ENCODE measurements at places on chromosomes 12 and 14.

- no peak for DNase-seq
These were observed 241.2 kb upstream of the G2E3 start for GRCh38 chr14:30317729-30318128.

DNA sequence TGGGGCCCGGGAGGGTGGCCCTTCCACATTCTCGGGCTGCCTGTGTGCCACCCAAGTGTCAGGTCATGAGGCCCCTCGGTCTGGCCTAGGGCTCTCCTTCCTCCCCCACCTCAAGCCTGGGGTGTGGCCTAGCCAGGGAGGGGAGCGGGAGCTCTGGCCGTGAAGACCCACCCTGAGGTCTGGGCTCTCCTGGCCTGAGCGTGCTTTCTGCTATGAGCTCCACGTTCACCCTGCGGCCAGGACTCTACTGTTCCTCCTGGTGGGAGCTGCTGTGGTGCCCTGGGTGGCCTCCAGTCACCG, 12.0 kb downstream of the PACS2 start:
- no peak for DNase-seq

GRCh38 chr12:10753059-10753458, 29.9 kb upstream of the YBX3 start:
- no peak for DNase-seq

GRCh38 chr12:3132636-3133404, 55.6 kb downstream of the TSPAN9 start:
- DNase-seq = no peak

DNA sequence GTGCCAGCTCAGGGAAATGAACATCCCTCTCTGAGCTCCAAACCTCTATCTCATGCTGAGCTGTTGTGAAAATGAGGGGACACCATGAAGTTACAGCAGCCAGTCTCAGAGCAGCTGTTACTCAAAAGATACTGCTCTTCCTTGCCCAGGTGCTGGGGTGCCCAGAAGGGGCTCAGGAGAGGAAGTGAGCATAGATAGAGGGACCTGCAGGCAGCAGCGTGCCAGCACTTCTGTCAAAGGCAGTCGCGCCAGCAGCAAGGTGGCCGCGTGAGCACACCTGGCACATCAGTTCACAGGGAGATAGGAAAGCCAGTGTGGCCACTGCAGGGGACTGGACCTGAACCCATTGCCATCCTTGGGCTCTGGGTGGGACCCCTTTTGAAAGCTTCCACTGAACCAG, 27.8 kb downstream of the C14orf132 start:
- DNase-seq = no peak

GRCh38 chr12:90589956-90590355, 365.0 kb downstream of the CCER1 start:
- no peak for DNase-seq

DNA sequence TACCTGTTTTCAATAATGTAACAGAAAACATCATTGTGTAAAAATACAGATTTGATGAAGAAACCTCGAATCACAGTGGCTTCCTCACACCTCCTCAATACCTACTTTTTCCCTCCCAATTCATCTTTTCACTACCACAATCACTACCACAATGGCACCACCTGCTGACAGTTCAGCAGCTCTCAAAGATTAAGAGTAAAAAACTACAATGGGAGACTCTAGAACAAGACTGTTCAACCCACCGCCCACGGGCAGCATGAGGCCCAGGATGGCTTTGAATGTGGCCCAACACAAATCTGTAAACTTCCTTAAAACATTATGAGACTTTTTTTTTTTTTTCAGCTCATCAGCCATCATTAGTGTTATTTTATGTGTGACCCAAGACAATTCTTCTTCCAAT, 15.2 kb downstream of the MED6 start:
- DNase-seq = no peak

- DNase-seq = no peak
These were observed 15.2 kb downstream of the ITPK1 start for GRCh38 chr14:93100570-93100969.

DNA sequence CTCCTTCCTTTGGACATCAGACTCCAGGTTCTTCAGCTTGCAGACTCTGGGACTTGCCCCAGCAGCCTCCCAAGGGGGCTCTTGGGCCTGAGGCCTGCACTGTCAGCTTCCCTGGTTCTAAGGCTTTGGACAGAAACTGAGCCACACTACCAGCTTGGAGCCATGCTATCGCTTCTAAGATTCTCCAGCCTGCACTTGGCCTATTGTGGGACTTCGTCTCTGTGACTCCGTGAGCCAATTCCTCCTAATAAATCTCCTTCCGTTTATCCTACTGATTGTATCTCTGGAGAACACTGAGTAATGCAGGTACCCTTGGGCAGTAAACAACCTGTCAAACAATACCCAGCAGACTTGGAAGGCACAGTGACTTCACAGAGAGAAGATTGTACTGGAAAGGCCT, 24.9 kb upstream of the RHOJ start:
- no peak for DNase-seq

DNA sequence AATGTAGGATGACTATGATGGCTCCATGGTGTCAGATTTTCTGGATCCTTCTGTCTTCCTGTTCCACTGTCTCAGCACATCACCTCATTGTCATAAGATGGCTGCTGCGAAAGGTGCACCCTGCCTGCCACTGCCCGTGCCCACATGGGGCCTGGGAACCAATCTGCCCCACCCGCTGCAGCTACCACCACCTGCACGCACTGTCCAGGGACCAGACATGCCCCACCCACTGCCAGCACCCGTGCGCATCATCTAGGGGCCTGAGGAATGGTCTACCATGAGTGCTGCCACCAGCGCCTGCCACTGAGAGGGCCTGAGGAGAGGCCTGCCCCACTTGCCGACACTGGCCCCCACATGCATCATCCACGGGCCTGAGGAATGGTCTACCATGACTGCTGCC, 23.8 kb downstream of the CYP46A1 start:
- DNase-seq = no peak

DNA sequence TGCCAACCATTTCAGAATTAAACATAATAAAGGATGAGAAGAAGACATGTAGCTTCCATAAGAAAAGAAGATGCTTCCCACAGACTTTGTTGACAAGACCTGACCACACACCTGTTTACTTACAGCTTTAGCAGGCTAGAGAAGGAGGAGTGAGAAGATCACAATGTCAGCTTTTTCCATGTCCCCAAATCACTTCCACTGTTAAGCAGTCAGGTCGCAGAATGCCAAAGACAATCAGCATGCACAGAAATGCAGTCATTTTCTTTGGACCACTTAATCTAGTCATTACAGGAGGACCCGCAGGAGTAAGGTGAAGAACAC, 314.9 kb downstream of the SSPN start:
- DNase-seq = no peak

DNA sequence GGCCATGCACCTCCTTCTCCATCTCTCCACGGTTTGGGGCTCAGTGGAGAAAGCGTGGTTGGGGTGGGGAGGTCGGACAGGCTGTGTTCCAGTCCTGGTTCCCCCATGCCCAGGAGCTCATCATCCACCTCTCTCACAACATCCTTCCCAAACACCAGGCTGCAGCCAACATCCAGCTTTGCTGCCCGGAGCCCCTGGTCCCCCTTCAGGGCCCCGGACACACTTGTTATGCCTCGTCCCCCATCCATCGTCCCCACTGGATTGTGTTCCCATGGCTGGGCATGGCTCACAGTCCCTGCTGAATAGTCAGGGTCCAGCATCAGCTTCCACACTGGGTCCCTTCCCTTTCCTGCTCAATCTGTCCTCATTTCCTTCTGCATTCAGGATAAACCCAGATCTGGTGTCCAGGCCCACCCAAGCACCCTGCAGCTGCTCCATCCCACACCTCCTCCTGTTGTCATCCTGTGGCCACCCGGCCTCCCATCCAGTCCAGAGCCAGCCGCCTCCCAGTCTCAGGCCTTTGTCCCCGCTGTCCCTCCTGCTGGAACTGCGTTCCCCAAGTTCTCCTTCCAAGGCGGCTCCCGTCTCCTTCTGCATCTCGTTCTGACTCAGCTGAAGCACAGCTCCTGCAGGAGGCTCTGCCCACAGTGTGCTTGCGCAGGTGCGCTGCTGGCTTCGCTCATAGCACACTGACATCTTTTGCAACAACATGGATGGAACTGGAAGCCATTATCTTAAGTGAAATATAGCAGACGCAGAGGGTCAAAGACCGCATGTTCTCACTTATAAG, 211.4 kb upstream of the RTL1 start:
- DNase-seq = no peak

DNA sequence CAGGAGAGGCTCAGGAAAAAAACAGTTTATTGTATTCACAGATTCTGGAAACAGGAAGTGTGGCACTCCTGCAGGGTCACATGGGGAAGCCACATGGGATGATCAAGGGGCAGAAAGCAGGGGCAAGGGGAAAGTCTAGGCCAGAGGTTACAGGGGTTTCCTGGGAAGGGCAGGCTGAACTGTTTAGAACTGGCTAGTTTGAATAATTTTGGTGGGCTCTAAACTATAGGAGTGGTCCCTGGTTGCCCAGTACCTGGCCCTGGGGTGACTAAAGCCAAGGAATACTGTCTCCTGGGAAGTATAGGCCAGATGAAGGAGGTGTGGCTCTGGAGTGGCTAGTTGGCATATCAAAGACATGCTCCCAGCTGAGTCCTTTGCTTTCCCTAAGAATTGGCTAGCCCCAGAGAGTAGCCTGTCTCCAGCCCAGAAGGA, 169.2 kb downstream of the SLC41A2 start:
- DNase-seq = no peak

DNA sequence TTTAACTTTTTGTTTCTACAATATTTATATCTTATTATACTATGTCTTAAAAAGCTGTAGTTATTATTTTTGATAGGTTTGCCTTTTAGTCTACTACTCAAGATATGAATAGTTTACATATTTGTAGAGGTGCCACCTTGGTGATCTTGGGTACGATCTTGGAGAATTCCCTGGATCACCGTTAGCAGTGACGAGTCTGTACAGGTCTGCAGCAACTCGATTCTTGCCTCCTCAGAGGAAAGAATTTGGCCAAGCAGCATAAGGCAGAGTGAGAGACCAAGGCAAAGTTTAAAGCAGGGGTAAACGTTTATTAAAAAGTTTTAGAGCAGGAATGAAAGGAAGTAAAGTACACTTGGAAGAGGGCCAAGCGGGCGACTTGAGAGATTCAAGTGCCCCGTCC, 3.1 kb upstream of the TCTN2 start:
- no peak for DNase-seq

Measured in stimulated activated CD4-positive, alpha-beta T cell treated with anti-CD3 and anti-CD28 coated beads, TNF-alpha, amount 100 ng/mL, for 24 hours (primary cell).